ENCODE measurements at places on chromosomes 5 and 9. TPM values are rescaled to one million over a fixed set of nuclear protein-coding genes. Genes with fewer than 3 reads are reported as not detected.

SPINK13 gene
- not detected for total RNA-seq

GRCh38 chr5:174400461-174400860 is 323.9 kb upstream of the MSX2 start:
- H3K36me3 ChIP-seq = no peaks in the 10 kb centered on the region
- no peaks in the 10 kb centered on the region for H3K4me1 ChIP-seq
- no peaks in the 10 kb centered on the region for H3K27me3 ChIP-seq
- H3K4me3 ChIP-seq = no peak overlapping the region
- no peak for DNase-seq

DNA sequence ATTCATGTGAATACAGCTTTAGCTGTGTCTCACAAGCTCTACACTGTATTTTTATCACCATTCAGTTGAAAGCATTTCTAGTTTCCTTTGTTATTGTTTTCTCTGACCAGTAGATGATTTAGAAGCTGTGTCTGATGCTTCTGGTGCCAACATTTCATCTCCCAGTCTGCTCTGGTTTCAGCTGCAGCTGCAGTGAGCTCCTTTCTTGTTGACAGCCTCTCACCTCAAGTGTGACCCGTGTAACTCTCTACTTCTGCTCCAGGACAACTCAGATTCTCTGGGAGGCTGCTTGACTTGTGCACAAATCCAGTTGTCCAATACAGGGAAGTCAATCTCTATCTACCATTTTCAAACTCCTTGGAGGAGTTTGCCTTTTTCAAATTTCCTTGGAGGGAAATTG is 504.8 kb downstream of the DIRAS2 start:
- H3K27ac ChIP-seq = no peak overlapping the region
- H3K27me3 ChIP-seq = peaks cover 4% of the 10 kb centered on the region
- no peaks in the 10 kb centered on the region for H3K4me1 ChIP-seq

GRCh38 chr5:138901716-138902115 is 26.6 kb upstream of the LRRTM2 start:
- H3K27ac ChIP-seq = no peak overlapping the region
- DNase-seq = no peak
- H3K36me3 ChIP-seq = peaks cover 3% of the 10 kb centered on the region

GRCh38 chr9:77673941-77674791 is 26.0 kb upstream of the GNA14 start:
- no peaks in the 10 kb centered on the region for H3K36me3 ChIP-seq
- H3K27me3 ChIP-seq = no peaks in the 10 kb centered on the region
- no peak overlapping the region for H3K4me3 ChIP-seq
- peak overlapping the region; percentile 30 for H3K27ac ChIP-seq

GRCh38 chr9:74498621-74499095 is 1.5 kb downstream of the RORB start:
- peaks cover 11% of the 10 kb centered on the region for H3K4me1 ChIP-seq
- H3K4me3 ChIP-seq = peak overlapping the region; percentile 64
- DNase-seq = no peak
- H3K36me3 ChIP-seq = no peaks in the 10 kb centered on the region
- H3K27me3 ChIP-seq = no peaks in the 10 kb centered on the region

DNA sequence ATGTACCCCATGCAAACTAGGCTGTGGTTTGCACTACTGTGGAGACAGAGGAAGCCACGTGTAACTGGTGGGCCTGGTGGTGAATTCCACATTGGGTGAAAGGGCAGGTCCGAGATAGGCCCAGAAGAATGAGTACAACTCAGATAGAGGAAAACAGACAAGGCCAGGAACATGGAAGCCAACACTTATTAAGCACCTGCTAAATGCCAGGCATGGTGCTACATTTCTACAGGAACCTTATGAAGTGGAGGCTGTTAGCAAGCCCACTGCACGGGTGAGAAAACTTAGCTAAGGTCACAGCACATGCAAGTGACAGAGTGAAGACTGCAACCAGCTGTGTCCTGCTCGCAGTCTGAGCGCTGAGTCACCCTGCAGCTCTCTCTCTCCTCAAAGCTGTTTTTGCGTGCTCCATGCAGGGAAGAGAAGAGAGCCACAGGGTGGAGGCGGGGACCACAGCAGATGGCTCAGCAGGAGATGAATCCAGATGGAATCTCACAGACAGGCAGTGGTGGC is 65.5 kb upstream of the SPTLC1 start:
- H3K4me3 ChIP-seq = no peak overlapping the region
- no peaks in the 10 kb centered on the region for H3K36me3 ChIP-seq
- DNase-seq = no peak
- no peaks in the 10 kb centered on the region for H3K4me1 ChIP-seq
- no peaks in the 10 kb centered on the region for H3K27me3 ChIP-seq

DNA sequence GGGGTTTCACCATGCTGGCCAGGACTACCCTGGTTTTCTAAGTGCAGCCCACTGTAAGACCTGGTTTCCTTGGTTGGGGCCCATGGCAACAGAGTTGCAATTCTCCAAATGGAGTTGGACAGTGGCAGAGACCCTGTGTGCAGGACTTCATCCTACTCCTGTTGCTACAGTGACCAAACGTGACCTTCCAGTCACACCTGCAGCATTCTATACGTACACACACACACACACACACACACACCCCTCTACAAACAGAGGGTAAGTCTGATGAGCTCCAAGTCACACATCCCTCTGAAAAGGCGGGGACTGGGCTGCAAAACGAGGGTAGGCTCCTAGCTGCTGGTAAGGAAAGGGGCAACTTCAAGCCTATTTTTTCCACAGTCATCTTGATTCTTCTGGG is 23.6 kb downstream of the LHFPL2 start:
- no peaks in the 10 kb centered on the region for H3K36me3 ChIP-seq
- no peak overlapping the region for H3K4me3 ChIP-seq
- peak overlapping the region; percentile 50 for H3K27ac ChIP-seq
- DNase-seq = no peak
- H3K4me1 ChIP-seq = peaks cover 68% of the 10 kb centered on the region
- no peaks in the 10 kb centered on the region for H3K27me3 ChIP-seq

All from esophagus muscularis mucosa (tissue), 4 donors.